ENCODE measurements at places on chromosomes 7 and 10.

- DNase-seq: no peak
Observed at GRCh38 chr10:48527756-48528155, 77.1 kb downstream of the ARHGAP22 start.

DNA sequence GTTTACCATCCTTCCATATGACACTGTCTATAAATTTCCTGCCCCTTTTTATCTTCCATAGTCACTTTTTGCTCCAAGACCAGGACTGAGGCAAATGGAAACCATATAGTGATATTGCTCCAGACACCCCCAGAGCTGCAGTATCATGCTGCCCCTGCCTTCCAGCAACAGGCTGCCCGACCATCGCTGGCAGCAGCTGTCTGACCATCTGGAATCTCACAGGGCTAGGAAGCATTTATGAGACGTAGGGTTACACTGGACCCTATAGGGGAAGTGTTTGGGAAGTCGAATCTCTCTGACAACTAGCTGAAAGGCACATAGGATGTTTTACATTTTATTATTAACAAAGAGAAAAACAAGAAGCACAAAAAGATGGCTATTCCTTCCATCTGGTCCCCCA is 19.4 kb downstream of the ENO4 start:
- no peak for DNase-seq

GRCh38 chr10:43691485-43691884 is 42.8 kb upstream of the ZNF32 start:
- DNase-seq: no peak

GRCh38 chr7:52779004-52779403 is 256.4 kb upstream of the POM121L12 start:
- DNase-seq: no peak

DNA sequence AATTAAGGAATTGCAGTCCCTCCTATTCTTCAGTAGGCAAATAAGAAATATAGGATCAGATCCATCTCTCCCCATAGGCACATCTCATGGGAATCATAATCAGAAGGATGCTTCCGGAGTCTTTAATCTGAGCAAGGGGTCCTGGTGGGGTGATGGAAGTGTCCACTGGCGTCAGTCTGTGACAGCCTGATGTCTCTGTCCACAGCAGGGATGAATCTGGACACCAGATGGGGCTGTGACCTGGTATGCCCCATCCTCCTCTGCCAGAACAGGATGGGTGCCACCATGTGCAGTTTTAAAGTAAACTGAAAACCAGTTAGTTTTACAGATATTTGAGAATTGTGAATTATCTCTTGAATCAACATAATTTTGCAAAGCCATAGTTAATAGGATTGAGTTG is 148.7 kb downstream of the C1GALT1 start:
- DNase-seq: no peak

- no peak for DNase-seq
Observed at GRCh38 chr7:96548664-96549063, 161.0 kb downstream of the SEM1 start.

GRCh38 chr10:101142533-101143344 is 11.6 kb downstream of the TLX1 start:
- no peak for DNase-seq

GRCh38 chr7:102934701-102935100 is 21.9 kb downstream of the LRRC17 start:
- no peak for DNase-seq

- no peak for DNase-seq
Observed at GRCh38 chr10:122657255-122657654, 42.4 kb downstream of the C10orf120 start.

DNA sequence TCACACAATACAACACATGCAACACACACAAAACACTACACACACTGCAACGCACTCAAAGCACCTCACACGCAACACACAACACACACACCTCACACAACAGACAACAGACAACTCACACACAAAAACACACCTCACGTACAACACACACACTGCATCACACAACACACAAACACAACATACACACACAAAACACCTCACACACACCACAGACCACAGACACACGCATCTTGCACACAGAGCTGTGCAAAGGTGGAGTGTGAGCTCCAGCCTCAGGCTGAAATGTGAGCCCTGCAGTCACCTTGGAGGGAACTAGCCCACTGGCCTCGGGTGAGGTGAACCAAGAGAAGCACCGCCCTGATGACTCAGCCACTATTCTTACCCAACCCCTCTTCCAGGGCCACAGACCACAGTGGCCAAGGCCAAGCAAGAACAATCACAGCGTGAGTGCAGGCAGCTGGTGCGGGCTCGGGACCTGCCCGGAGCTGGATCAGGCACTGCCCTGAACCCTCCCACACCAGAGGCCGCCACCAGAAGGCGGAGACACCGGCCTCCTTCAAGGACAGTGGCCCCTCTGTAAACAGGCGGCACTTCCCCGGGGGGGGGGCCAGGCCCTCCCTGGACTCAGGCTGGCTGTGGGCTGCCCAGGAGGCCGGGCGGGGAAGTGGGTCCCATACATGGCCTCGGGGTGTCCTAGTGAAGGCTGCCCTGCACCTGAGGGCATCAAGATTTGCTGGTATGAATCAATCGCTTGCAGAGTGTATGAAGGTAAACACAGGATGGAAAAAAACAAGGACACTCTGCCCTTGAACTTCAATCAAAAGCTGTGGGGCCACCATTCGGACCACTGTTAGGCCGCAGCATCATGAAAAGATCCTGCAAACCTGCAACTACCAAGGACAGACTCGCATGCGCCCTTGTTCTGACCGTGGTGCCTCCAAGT is 106.7 kb downstream of the TNS3 start:
- DNase-seq: no peak

DNA sequence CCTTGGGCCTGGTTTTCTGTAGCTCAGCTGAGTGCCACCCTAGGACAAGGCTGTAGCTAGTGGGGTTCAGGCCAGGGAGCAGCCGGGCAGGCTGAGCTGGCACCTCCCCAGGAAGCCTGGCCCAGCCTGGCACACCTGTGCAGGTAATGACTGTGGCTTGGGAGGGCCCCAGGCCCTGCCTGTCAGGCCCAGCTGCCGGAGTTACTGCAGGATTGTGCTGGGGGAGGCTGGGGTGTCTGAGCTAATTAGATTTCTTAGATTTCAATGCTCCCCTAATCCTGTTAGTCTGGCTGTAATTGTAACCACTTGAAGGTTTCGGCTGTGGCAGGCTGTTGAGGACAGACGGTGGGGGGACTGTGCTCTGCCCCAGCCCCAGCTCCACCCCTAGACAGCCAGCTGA is 6.0 kb downstream of the ZMIZ1 start:
- no peak for DNase-seq

DNA sequence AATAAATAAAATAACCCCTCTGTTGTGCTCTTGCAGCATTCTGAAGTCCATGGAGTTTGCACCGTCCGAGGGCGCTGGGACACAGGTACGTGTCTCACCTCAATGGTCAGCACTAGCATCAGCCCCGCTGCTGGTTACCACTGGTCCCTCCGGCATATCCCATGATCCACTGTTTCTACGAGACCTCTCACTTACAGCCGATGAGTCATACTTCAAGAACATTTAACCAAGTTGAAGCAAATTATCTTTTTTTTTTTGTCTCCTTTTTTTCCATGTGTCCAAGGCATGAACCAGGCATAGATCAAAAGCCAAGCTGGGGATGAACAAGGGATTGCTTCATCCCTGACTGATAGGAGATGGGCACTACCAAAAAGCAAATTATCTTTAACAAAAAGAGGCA is 92.9 kb upstream of the SH2B2 start:
- DNase-seq: no peak

DNA sequence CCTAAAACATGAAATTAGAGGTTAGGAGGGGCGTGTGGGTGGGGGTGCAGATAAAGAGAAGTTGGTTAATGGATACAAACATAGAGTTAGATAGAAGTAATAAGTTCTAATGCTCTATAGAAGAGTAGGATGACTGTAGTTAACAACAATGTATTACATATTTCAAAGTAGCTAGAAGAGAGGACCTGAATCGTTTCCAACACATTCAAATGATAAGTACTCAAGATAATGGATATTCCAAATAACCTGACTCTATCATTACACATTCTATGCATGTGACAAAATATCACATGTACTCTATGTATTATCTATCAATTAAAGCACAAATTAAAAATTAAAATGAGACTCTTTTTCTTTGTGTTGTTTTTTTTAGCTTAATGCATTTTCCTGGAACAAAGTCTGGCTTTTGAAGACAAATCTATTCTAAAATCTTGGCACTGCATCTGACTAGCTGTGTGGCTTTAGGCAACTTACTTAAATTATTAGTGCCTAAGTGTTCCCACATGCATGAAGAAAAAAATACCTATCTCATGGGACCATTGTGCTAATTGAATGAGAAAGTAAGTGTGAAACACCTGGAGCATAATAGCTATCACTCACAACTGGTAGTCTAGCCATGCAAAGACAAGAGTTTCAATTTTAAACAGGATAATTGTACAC is 75.7 kb downstream of the SEMA3C start:
- no peak for DNase-seq

DNA sequence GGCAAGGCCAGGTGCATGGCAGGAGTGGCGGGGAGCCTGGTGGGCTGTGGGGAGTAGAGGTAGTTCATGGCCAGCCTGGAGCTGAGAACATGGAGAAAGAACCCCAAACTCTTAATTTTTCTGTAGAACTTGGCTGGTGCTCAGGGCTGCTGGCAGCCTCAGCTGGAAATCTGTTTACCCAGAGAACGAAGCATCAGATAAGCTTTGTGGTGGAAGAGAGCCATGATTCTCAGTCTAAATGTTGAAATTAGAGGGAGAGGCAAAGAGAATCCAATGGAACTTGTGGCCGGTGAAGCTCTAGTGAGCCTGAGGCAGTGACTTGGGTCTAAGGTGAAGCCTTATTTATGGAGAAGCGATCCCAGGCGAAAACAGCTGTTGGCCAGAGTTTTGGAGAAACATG is 126.4 kb downstream of the CCDC3 start:
- no peak for DNase-seq

DNA sequence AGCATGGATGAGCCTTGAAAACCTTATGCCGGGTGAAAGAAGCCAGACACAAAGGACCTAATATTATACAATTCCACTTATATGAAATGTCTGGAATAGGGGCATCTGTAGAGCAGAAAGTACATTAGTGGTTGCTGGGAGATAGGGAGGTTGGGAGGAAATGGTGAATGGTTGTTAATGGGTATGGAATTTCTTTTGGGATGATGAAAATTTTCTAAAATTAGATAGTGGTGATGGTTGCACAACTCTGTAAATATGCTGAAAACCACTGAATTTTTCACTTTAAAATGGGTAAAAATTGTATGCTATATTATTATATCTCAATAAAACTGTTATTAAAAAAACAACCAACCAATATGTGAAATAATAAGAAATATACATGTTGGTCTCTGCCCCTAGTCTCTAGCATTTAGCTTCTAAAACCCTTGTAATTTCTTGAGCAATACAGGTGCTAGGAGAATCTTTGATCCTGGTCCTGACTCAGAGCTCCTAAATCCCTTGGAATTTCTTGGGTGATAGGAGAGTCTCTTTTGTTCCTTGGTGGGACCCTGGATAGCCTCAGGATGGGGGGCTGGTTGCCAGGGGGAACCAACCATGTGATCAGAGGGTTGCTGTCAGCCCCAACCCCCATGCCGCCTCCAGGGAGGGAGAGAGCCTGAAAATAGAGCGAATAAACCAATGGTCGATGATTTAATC is 64.0 kb downstream of the TACR2 start:
- DNase-seq: no peak

GRCh38 chr10:6607778-6608177 is 27.7 kb upstream of the PRKCQ start:
- no peak for DNase-seq

- no peak for DNase-seq
Observed at GRCh38 chr10:60406182-60406581, 16.5 kb upstream of the ANK3 start.

- DNase-seq: no peak
Observed at GRCh38 chr10:24574161-24574560, 149.5 kb downstream of the ARHGAP21 start.

GRCh38 chr7:24199978-24200377 is 84.0 kb upstream of the NPY start:
- DNase-seq: no peak

GRCh38 chr10:74255214-74255613 is 104.2 kb downstream of the ADK start:
- no peak for DNase-seq

GRCh38 chr7:51797371-51797770 is 480.8 kb upstream of the COBL start:
- no peak for DNase-seq

DNA sequence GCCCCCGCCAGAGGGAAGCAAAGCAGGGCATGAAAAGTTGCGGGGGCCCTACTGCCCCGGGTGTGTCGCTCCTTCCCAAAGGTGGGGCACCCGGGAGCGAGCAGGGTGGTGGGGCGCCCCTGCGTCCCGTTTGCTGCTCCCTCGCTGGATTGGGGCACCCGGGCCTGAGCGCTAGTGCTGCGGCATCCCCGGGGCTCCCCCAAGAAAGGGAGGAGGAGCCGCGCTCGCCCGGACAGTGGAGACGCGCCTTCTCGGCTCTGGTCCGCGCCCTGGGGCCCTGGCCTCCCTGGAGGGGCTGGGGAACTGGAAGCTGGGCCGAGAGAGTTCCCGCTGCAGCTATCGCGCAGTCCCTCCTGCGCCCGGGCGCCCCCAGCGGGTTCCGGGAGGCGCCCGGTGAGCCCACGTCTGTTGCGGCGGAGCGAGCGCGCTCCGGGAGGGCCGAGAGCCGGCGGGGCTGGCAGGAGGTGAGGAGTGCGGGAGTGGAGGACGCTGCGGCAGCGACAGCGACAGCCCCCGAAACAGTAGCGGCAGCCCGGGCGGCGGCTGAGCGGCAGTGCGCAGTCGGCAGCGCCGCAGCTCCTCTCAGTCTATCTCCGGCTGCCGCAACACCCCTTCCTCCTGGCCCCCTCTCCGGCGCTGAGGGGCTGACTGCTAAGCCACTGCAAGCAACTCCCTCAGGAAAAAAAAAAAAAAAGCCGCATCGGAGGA is 504 bp upstream of the BMPER start:
- no peak for DNase-seq

DNA sequence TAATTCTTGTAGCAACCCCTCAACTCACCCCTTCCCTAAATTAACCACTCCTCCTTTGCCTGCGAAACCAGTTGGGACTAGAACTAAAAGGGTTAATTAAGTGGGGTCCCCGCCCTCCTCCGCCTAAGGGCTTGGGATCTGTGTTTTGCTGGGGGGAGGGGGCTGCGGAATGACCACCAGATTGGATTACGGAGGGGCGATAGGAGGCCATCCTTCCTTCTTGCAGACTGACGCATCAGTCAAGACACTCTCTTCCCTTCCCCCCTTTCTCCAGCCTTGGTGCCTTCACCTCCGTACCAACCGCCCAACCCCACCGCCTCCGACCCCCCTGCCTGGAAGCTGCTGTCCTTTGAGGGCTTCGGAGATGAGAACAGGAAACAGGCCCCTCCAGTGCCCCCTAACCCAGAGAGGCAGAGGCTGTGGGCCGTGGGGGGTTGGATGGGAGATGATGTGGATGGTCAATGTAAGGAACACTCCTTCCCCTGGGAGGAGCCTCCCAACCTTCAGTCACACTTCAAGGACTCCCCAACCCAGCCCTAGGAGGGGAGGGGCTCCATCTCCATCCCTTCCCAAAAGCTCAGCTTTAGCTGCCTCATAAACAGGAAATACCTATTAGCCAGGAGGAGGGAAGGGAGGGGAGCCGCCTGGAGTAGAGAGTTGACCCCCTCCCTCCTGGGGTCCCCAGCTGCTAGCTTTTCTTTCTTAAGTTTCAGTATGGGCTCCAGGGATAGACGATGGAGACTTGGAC is 997 bp upstream of the LDB1 start:
- DNase-seq: no peak

Data from activated gamma-delta T cell treated with Interleukin-2 at 50 U/mL for 16 hours (primary cell).